ENCODE measurements at places on chromosomes 13 and 19.
A peak's percentile ranks its signal among the peaks of the same experiment; 100 is the strongest.

DNA sequence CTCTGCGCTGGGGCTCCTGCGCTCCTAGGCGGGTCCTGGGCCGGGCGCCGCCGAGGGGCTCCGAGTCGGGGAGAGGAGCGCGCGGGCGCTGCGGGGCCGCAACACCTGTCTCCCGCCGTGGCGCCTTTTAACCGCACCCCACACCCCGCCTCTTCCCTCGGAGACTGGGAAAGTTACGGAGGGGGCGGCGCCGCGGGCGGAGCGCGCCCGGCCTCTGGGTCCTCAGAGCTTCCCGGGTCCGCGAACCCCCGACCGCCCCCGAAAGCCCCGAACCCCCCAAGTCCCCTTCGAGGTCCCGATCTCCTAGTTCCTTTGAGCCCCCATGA lies at the start of gene GJB2:
TSS of gene GJB2 (minus strand) at position 103 of the 326 bp plus-strand sequence. CDS start 3,357 bp downstream, outside the sequence.
- no peak for DNase-seq

DNA sequence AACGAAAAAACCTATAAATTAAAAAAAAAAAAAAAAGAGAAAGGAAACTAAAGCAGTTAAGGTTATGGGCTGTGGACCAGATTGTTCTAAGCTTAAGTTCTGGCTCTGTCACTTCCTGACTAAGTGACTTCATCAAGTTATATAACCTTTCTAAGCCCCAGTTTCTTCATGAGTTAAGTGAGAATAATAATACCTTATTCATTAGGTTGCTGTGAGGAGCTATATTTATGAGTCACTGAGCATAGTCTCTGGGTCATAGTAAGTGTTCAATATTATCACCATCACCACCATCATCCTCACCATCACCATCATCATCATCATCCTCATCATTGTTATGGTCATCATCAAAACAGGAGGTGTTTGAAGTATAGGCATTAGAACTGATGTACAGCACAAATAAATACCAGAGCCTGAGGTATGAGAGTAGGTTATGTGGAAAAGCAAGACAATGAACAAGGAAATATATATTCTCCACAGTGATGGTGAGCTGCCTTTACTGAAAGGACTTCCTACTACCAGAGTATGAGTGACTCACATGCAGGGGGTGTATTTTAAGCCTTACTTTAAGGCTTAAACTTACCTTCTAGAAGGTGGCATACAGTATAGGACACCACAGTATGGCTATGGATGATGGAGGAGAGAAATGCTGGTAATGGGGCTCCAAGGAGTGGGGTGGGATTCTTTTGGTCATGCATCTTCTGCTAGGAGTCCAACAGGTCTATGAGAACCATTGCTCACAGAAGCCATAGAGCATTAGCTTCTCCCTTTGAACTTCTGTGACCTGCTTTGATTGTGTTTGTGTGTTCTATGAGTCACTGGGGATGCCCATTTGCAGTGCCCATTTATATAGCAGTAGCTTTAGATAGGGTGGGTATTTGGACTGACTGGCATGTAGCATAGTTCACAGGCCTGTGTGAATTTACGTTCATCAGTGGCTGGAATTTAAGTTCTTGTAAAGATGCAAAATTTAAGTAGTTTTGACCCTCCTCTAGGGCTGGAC lies 104.4 kb downstream of the KLF5 start:
- DNase-seq: no peak

DNA sequence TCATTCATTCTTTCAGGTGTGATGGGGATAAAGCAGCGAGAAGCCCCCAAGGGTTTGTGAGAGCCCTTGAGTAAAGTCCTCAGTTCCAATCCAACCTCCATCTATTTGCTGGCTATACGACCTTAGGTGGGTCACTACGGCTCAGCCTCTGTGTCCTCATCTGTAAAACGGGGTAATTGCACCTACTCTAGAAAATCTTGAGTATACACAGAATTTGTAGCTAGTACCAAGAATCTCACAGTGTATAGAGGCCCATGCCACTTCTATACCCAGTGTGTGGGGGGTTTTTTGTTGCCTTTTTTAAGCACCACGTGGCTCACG lies 406 bp upstream of the DNMT1 start:
- no peak for DNase-seq

DNA sequence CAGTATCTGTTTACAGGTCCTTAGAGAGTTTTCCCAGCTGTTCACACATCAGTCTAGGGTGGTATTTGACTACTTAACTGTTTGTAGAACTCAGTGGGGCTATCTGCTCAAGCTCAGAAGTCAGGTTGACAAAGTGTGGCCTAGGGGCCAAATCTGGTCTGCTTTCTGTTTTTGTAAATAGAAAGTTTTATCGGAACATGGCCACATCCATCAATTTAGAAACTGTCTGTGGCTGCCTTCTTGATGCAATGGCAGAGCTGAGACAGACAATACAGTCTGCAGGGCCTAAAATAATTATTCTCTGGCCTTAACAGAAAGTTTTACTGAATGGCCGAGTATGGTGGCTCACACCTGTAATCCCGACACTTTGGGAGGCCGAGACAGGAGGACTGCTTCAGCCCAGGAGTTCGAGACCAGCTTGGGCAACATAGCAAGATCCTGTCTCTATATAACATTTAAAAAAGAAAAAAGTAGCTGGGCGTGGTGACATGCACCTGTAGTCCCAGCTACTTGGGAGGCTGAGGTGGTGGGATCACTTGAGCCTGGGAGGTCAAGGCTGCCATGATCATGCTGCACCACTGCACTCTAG lies 2.4 kb downstream of the SMG9 start:
- DNase-seq: peak; percentile 74

- no peak for DNase-seq
These were observed 19.0 kb upstream of the GPI start for GRCh38 chr19:34345947-34346351.

- peak; percentile 76 for DNase-seq
These were observed 685 bp downstream of the LENG9 start for GRCh38 chr19:54462655-54463530.

DNA sequence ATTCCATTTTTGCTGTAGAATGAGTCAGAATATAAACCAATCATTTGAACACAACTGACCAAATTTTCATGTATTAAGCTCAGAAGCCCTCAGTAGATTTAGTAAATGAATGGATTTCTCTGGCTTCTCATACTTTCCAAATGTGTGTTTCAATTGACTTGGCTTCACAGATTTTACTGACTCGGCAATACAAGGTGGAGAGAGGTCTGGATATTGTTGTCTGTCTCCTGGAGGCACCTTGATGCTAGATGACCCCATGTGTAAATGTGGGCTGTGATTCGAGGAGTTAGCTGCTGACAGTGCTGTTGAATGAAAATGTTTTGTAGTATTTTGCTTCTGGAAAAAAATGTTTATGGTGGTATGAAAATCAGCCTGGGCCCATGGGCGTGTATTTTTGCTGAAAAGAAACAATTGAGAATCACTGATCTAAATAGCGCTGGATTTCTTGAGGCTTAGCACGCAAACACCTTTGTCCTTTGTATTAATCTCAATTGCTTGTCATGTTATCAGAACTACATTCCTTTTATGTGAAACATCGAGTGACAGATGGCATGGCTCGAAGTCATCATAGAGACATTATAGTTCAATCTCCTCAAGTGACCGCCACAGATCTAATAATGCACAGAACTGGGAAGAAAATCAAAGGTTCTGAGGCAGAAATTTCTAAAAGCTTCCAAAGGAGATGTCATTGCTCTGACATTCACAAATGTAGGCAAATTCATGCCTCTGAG lies 41.2 kb upstream of the UBAC2 start:
- no peak for DNase-seq

DNA sequence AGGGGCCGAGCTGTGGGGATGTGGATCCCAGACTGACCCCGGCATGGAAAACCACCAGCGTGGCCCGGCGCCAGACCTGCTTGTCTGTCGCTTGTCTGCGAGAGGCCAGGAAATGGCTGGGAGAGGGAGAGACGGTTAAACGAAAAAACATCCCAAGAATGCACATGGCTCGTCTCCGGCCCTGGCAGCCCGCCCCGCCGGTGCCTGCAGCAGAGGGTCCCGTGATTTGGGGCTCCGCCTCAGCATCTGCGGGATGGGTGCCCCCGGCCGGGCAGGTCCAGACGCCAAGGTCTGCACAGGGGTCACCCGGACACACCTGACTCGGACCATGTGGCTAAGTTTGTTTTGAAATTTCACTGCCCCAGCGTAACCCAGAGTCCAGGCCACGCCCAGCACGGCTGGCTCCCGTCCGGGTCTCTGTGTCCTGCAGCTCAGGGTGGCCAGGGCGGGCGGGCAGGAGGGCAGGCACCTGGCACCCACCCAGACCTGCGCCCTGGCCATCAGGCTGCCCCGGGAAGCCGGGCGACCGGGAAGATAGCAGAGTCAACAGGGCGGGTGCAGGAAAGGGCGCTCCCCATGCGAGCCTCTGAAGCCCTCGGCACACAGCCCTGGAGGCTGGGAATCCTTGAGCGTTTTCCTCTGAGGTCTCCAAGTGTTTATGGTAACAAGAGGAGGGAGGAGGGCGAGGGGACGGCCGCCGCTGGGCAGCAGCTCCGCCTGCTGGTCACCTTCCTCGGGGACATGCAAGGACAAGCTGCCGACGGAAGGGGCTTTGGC lies 103.2 kb downstream of the GADD45B start:
- peak; percentile 81 for DNase-seq

DNA sequence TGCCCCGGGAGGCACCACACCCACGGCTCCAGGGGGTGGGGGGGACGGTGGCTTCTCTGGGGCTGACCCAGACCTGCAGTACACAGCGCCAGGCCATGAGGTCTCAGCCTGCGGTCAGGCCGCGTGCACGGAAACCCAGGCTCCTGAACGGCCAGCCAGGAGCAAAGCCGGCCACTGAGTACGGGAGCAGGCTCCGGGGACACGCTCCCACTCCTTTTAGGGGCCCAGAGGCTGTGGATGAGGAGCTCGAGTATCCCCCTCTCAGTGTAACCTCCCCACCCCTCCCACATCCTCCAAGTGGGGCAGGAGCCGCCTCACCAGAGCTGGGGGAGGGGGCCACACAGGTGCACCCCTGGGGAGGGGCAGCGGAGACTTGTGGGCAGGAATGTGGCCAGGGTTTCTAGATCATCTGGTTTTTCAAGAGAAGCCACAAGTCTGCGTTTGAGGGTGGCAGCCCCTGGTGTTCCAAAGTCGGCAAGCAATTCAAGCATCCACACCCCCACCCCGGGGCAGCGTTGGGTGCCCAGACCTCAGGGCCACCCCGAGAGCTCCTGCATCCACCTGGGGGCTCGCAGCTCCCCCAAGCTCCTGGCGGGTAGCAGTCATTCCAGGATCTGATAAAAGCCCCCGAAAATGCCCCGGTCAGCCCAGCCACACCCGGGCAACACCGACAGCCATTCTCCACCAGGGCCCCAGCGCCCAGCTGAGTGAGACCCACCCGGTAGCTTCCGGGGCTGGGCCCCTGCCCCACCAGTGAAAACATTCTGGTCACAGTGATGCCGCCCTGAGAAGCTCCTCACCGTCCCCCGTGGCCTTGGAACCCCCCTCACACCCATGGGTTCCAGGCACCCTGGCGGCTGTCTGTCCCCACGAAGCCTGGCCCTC lies 6.1 kb downstream of the SBNO2 start:
- no peak for DNase-seq

DNA sequence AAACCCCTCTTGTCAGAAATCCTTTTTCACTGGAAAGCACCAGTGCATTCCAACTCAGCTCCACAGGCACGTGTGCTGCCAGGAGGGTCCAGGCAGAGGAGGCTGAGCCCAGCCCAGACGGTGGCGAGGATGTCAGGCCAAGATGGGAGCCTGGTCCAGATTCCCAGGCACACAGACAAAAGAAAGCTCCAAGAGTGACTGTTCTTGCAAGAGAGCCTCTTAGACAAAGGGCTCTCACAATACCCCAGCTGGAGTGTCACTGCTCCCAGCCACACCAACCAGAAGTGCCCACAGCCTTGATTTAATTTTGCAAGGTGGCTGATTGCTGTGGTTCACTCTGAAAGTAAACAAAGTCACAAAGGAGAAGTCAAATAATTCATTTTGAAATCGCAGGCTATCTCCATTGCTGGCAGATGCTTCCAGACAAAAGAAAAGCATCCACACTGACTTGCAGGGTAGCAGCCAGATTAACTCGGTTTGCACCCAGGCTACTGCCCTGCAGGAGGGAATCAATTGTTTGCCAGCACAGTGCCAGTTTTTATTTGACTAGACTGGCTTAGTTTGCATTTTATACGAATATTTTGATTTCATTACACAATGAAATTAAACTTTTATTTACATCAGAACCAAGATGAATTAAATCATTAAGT lies 95.1 kb downstream of the RAB20 start:
- no peak for DNase-seq

- no peak for DNase-seq
These were observed 141.2 kb upstream of the KLHL1 start for GRCh38 chr13:70249332-70250064.

- no peak for DNase-seq
These were observed 965.0 kb upstream of the SPRY2 start for GRCh38 chr13:81305928-81306327.

DNA sequence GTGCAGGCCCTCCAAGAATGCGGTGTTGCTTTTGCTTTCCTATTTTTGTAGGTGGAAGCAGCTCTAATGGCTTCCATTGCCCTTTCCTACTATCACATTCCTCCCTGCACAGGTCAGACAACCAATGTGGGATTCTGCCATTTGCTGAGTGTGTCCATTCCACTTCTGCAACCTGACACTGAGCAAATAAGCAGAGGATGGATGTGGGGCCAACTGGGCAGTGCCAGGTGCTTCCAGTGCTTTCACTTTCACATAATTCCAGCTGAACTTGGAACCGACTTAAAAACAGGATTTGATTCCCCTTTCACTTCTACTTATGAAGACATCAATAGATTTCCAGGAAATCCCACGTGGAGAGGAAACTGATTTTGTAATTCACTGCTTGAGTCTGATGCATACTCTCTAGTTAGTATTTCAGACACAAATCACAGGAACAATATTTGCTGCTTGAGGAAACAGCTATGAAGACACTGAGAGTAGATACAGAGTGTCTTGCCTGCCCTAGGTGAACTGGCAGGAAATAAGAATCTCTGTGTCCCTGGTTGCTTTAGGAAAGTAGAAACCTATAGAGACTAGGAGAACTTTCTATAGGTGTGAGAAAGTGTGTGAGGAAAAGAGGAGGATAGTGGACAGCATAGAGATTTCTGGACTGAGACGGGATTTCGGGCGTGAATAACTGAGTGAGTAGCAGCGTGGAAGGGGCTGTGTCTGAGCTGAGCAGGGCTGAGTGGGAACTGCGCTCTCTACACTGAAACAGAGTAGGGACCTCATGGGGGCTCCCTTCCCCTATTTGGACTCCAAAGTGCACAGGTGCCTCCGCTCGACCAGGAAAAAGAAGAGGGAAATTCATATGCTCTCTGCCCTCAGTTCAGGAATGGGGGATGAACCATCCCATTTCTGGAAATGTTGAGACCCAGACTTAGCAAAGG lies 22.5 kb downstream of the LGALS16 start:
- DNase-seq: no peak

DNA sequence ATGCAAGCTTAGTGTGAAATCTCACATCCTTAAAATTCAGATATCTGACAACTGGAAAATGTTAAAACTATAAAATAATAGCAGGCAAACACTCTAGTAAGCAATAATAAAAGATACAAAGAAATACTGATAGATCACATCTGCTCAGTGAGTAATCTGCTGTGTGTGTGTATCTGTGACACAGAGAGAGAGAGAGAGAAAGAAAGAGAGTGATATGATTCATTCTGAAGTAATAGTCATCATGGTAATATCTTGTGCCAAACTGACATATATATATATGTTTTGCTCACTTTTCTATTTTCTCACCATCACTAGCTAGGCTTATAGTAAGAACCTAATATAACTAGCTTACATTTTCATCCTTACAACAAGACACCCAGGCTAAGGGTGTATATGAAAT lies 288.0 kb upstream of the SLITRK6 start:
- DNase-seq: no peak
